Astrocyte (in vitro differentiated cells and primary cell): ENCODE measurements at places on chromosomes 4 and X. TPM values are rescaled to one million over a fixed set of nuclear protein-coding genes. Genes with fewer than 3 reads are reported as not detected.

DNA sequence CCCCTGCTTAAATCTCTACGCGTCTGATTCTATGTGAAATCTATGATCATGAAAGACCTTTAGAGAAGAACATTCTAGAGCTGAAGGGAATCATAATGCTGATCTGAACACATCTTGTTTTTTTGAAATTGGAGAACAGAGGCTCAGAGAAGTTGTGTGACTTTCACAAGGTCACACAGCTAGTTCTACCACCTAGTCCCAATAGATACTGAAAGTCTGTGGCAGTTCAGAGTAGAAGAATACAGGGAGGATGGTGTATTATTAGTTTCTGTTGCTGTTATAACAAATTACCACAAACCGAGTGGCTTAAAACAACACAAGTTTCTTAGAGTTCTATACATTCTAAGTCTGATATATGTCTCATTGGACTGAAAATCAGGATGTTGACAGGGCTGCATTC, 14.5 kb downstream of the CYP2U1 start:
- H3K4me3 ChIP-seq = no peak overlapping the region
- H3K27ac ChIP-seq = no peak overlapping the region
- no peaks in the 10 kb centered on the region for H3K4me1 ChIP-seq
- no peak for DNase-seq
- H3K27me3 ChIP-seq = no peaks in the 10 kb centered on the region

- H3K27ac ChIP-seq = no peak overlapping the region
- no peak for DNase-seq
- H3K4me3 ChIP-seq = no peak overlapping the region
- no peaks in the 10 kb centered on the region for H3K36me3 ChIP-seq
- peaks cover 13% of the 10 kb centered on the region for H3K4me1 ChIP-seq
- no peaks in the 10 kb centered on the region for H3K27me3 ChIP-seq
Observed at GRCh38 chr4:6894086-6894478, 15.5 kb upstream of the TBC1D14 start.

- H3K36me3 ChIP-seq = no peaks in the 10 kb centered on the region
- H3K4me3 ChIP-seq = no peak overlapping the region
- H3K27me3 ChIP-seq = no peaks in the 10 kb centered on the region
- H3K27ac ChIP-seq = no peak overlapping the region
- no peaks in the 10 kb centered on the region for H3K4me1 ChIP-seq
- DNase-seq = no peak
Observed at GRCh38 chr4:145490361-145490760, 8.7 kb downstream of the SMAD1 start.

- H3K36me3 ChIP-seq = no peaks in the 10 kb centered on the region
- DNase-seq = no peak
- H3K4me1 ChIP-seq = no peaks in the 10 kb centered on the region
- H3K4me3 ChIP-seq = no peak overlapping the region
Observed at GRCh38 chrX:6678313-6678712, 143.4 kb upstream of the VCX3A start.

GRCh38 chrX:103538728-103539127, 19.4 kb upstream of the RAB40A start:
- no peaks in the 10 kb centered on the region for H3K27me3 ChIP-seq
- no peaks in the 10 kb centered on the region for H3K36me3 ChIP-seq
- no peaks in the 10 kb centered on the region for H3K4me1 ChIP-seq
- H3K4me3 ChIP-seq = no peak overlapping the region
- no peak overlapping the region for H3K27ac ChIP-seq
- DNase-seq = no peak

DNA sequence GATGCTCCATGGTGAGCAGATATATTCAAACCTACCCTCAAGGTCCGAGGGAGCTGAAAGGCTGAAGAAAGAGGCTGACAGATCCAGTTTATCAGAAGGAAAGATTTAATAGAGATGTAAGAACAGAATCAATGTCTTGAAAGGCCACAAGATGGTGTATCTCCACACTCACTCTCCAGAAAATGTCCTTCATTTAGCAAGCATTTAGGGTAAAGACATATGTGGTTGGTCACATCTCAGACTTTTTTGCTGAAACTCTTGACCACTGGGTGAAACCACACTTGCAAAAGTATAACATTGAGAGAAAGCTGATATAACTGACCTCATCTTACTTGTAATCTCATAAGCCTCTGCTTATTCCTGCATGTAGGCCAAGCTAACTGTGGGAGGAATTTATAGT, 745.8 kb upstream of the GALNTL6 start:
- no peaks in the 10 kb centered on the region for H3K27me3 ChIP-seq
- H3K4me1 ChIP-seq = no peaks in the 10 kb centered on the region
- no peak for DNase-seq
- no peak overlapping the region for H3K4me3 ChIP-seq
- H3K27ac ChIP-seq = no peak overlapping the region

DNA sequence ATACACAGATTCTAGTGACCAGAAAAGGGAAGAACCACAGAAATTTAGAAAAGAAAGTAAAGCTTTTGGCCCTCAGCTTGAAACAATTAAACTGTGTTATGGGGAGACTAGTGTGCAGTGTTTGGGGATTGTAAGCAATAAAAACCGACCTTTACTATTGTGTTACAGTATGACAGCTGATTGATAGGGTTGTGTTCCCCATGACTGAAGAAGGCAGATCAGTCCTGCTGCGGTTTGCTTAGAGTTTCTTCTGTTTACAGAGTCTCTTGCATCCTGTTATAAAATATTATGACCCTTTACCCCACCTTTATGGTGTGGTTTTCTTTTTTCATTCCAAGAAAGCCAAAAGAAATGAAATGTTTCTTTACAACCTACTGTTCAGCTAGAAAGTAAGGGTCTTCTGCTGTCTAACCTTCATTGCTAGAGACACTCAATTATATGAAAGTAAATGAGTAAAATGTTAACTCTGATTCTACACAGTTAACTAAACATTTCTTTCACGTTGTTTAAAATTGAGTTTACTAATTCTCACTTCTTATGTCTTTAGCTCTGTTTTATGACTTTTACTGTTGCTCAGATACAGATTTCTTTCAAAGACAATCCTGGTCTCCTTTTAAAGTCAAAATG, 18.1 kb downstream of the CHIC1 start:
- H3K27me3 ChIP-seq = no peaks in the 10 kb centered on the region
- no peak overlapping the region for H3K27ac ChIP-seq

DNA sequence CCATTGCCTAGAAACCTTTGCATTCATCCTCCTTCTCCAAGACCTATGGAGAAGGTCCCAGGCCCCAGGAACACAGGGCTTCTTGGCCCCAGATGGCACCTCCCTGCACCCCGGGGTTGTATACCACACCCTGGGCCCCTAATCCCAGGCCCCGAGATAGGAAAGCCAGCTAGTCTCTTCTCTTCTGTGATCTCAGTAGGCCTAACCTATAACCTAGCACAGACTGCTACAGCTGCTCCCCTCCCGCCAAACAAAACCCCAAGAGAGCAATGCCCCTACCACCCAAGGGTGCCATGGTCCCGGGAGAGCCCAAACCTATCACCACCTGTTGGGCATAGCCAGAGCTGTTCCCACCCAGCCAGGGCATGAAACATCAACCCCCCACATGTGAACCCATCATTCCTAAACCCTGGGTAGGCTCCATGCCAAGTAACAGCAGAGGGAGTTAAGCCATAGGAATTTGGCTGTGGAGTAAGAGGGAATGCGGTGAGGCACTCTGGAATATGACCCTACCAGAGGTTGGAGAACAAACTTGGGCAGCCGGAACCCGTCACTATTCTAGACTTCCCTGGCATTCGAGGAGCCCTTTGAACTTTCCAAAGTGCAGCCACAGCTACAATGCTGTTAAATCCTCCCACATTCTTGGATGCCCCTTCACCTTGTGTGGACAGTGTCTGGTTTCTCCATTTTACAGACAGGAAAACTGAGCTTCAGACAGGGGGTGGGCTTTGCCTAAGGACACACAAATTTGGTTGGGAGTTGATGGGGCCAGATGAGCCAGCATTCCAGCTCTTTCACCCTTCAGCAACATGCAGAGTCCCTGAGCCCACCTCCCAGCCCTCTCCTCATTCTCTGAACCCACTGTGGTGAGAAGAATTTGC, 10.9 kb upstream of the SASH3 start:
- no peak overlapping the region for H3K27ac ChIP-seq
- H3K36me3 ChIP-seq = no peaks in the 10 kb centered on the region
- H3K4me3 ChIP-seq = no peak overlapping the region
- H3K4me1 ChIP-seq = no peaks in the 10 kb centered on the region
- H3K27me3 ChIP-seq = no peaks in the 10 kb centered on the region

DNA sequence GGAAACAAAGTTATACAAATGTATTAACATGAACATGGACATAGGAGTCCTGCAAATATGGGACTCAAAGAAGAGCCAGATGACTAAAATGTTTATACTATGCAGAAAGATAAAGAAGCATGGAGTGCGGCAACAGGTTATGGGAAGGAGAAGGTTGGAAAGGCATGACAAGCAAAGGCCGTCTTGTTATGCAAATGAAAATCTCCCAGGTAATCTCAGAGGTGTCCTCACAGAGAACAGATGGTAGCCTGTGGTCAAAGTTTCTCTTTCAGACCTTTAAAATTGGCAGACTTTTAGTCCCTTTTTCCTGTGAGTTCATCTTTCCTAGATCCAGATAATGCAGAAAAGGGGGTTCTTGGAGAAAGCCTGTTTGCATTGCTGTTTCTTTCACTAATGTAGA, 116.4 kb upstream of the BEND4 start:
- no peak for DNase-seq
- no peaks in the 10 kb centered on the region for H3K4me1 ChIP-seq
- no peak overlapping the region for H3K27ac ChIP-seq
- H3K36me3 ChIP-seq = no peaks in the 10 kb centered on the region

GRCh38 chr4:125316401-125316790, 1.6 kb downstream of the FAT4 start:
- H3K27me3 ChIP-seq = peaks cover 2% of the 10 kb centered on the region
- H3K4me1 ChIP-seq = peaks cover 21% of the 10 kb centered on the region
- no peak overlapping the region for H3K27ac ChIP-seq
- DNase-seq = no peak

DNA sequence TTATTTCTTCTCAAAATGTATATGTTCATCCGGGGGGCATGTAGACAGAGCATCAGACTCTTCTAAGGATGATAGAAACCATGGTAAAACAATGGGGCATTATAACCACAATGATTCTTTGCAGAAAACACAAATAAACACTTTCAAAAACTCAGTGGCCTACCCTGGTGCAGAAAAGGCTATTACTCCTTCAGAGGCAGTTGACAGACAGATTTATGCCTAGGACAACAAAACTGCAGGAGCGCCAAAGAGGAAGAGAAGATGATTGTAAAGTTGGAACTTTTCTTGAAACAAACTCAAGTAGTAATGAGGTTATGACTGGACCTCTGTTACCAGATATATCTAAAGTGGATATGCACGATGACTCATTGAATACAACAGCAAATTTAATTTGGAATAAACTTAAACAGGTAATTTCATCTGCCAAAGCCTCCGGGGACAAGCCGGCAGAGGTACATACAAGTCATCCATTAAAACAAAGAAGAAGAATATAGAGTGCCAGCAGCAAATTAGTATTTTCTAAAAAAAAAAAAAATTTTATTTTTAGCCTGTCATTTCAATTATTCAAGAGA, 1068.4 kb upstream of the INTU start:
- DNase-seq = no peak
- no peak overlapping the region for H3K27ac ChIP-seq
- H3K27me3 ChIP-seq = no peaks in the 10 kb centered on the region
- no peak overlapping the region for H3K4me3 ChIP-seq

GRCh38 chr4:148881860-148882643, 439.8 kb upstream of the NR3C2 start:
- H3K27ac ChIP-seq = no peak overlapping the region
- no peaks in the 10 kb centered on the region for H3K36me3 ChIP-seq
- no peak for DNase-seq

- H3K36me3 ChIP-seq = no peaks in the 10 kb centered on the region
- no peaks in the 10 kb centered on the region for H3K27me3 ChIP-seq
- DNase-seq = no peak
- H3K27ac ChIP-seq = no peak overlapping the region
- H3K4me1 ChIP-seq = no peaks in the 10 kb centered on the region
Observed at GRCh38 chr4:130703211-130703935, 1607.4 kb downstream of the C4orf33 start.

- H3K36me3 ChIP-seq = no peaks in the 10 kb centered on the region
- no peak overlapping the region for H3K4me3 ChIP-seq
- H3K4me1 ChIP-seq = no peaks in the 10 kb centered on the region
Observed at GRCh38 chrX:69143530-69143929, 21.7 kb downstream of the PJA1 start.

- peaks cover 17% of the 10 kb centered on the region for H3K4me1 ChIP-seq
- H3K27me3 ChIP-seq = no peaks in the 10 kb centered on the region
- H3K27ac ChIP-seq = no peak overlapping the region
- H3K4me3 ChIP-seq = no peak overlapping the region
- no peaks in the 10 kb centered on the region for H3K36me3 ChIP-seq
Observed at GRCh38 chr4:5378002-5378401, 326.7 kb downstream of the STK32B start.

DNA sequence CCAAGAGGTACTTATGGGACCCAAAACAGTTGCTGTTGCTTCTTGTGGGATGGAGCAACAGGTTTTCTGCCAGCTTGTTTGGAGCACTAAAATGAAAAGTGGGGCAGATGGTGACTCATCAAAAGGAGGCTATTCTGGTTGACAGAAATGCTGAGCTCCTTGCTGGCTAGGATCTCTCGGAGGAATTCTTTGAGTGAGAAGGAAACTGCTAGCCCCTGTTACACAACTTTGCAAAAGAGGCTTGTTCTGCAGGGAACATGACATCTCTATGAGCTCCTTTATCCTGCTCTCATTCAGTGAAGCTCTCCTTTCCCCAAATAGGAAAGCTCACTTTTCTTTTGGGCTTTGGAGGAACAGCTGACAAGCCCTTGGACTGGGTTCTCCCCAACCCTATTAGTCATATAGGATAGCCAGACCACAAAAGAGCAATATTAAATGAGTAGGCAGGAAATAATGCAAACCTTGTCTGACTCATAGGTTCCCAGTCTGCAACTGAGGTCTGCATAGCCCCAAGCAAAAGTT, 108.3 kb downstream of the CDS1 start:
- DNase-seq = peak; percentile 97
- no peaks in the 10 kb centered on the region for H3K27me3 ChIP-seq
- peak overlapping the region; percentile 73 for H3K27ac ChIP-seq
- H3K4me3 ChIP-seq = peak overlapping the region; percentile 41

The HDX gene
- total RNA-seq = 8.9 and 9.9 TPM in 2 replicates

The MAGEB17 gene
- not detected in 2 replicates for total RNA-seq

The TRAM1L1 gene
- 2.3 and 3.1 TPM in 2 replicates for total RNA-seq

The THAP9 gene
- 2.8 and 3.3 TPM in 2 replicates for total RNA-seq
